ENCODE measurements at places on chromosomes 3 and 15.

DNA sequence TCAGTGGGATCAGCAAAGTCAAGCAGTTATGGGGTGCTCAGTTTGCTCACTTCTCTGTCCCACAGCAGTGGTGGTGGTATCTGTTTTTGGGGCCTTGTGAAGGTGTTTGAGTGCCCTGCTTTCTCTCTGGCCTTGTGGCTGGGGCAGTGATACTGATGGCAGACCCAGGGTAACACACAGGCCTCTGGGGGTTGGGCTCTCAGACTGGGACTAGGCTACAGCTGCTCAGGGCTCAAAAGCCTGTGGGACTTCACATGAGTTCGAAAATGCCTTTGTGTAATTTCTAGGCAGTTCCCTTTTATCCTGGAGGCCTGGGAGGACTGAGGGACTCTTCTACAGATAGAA lies 75.3 kb downstream of the STXBP5L start:
- DNase-seq, result no peak

GRCh38 chr3:175149675-175150074 lies 290.5 kb downstream of the NAALADL2 start:
- DNase-seq, result peak; percentile 94

DNA sequence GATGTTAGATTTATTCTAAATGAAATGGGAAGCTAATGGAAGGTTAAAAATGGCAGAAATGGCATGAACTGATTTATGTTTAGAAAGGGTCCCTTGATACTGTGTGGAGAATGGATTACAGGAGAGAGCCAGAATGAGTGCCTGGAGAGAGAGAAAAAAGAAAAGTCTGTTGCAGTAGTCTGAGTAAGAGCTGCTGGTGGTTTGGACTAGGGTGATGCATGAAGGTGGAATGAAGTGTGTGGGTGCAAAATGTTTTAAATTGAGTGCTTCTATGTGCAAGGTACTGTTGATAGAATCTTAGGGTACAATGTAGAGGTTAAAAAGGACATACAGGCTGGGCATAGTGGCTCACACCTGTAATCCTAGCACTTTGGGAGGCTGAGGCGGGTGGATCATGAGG lies 11.4 kb upstream of the MGA start:
- DNase-seq, result no peak

GRCh38 chr3:158108445-158108985 lies 1.4 kb upstream of the RSRC1 start:
- DNase-seq, result no peak

GRCh38 chr3:39783680-39784079 lies 25.7 kb upstream of the MYRIP start:
- no peak for DNase-seq

- DNase-seq, result no peak
Measured at GRCh38 chr3:78507196-78507984, 1260.4 kb downstream of the ROBO1 start.

DNA sequence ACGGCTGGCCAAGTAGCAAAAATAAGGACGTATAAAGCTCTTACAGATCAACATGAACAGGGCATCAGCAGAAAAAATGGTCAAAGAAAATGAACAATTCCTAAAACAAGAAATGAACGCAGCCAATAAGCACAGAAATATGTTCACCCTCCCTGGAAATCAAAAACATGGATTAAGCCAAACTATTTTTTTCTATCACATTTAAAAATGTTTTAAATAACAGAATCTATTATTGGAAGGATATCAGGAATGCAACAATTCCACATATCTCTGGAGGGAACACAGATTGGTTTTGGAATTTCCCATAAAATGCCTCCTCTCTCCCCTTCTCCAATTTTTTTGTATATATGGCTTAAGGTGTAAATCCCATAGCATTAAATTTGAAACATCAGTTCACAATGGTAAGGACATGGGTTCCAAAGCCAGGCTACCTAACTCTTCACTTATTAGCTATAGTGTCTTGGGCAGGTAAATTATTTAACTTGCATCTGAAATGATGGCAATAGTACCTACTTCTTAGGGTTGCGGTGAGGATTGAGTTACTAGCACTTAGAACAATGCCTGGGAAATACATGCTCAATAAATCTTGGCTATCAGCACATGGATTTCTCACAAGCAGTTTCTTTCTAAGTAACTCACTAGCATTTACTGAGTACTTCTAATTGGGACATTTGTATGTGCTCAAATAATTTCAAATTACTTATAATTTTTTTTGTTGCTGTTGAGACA lies 10.1 kb downstream of the UACA start:
- no peak for DNase-seq

DNA sequence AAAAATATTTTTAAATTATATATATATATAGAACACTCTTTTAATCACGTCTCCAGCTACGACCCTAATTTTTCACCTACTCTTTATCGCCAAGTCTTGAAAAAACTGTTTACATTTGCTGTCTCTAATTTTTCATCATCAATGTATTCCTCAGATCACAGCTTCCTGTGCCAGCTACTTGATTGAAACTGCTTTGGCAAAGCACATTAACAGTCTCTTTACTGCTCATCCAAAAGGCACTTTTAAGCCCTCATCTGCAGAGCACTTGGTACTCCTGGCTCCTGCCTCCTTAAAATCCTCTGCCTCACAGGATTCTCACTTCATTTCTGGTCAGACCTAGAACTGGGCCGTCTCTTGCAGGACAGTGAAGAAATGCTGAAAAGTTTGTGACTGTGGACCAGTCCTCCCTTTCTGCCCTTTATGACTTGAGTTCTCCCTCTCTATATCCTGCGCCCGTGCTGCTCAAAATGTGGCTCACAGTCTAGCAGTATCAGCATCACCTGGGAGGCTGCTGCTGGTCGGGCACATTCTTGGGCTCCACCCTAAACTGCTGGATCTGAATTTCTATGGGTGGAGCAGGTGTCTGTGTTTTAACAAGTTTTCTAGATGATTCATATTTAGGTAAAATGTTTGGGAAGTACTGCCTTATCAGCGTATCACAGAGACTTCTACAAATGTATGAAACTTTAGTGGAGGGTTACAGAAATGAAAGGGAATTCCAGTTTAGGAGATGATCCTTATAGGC lies 196.8 kb downstream of the ADAMTSL3 start:
- DNase-seq, result no peak

GRCh38 chr15:90921887-90922286 lies 10.5 kb downstream of the HDDC3 start:
- DNase-seq, result no peak

GRCh38 chr3:74630602-74631001 lies 16.1 kb upstream of the CNTN3 start:
- DNase-seq, result no peak

DNA sequence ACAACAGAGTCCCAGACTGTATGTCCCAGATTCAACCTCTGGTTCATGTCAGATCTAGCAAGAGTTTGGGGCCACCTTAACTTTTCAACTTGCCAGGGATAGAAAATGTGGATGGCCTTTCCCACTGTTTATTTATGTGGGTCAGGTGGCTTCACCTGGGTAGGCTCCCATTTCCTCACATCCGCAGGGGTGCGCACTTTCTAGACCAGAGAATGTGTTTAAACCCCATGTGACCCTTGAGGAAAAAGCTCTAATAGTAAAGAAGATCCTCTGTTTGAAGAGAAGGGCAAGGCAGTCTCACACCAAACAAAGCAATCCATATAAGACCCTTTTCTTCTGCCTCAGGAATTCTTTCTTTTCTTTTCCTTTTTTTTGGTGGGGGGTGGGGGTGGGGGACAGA lies 167.2 kb upstream of the TSC22D2 start:
- DNase-seq, result no peak

- no peak for DNase-seq
Measured at GRCh38 chr3:133441867-133442270, 42.0 kb downstream of the BFSP2 start.

DNA sequence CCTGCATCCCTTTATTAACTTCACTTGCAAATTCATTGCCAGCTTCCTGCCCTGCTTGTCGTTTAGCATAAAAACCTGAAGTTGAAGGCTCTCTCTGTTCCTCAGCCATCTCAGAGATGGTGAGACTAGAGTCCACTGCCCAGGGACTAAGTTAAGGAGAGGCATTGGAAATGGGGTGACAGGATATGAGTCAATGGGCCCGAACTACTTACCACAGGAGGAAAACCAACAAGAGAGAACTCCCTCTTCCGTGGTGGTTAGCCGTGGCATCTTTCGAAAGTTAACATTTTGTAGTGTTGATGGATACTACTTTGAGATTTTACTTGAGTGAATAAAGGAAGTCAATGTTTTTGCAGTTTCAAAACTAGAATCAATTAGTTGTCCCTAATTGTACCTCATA lies 65.3 kb downstream of the LRTM1 start:
- DNase-seq, result no peak

- no peak for DNase-seq
Measured at GRCh38 chr3:70464465-70464864, 152.0 kb upstream of the MDFIC2 start.
